Adrenal gland (tissue), 19 donors: ENCODE measurements at places on chromosomes 5 and 9. TPM values are rescaled to one million over a fixed set of nuclear protein-coding genes. Genes with fewer than 3 reads are reported as not detected.

Gene SLC28A3
- total RNA-seq = not detected

- no peak overlapping the region for H3K4me3 ChIP-seq
- no peaks in the 10 kb centered on the region for H3K27me3 ChIP-seq
- H3K36me3 ChIP-seq = peaks cover 68% of the 10 kb centered on the region
- H3K27ac ChIP-seq = no peak overlapping the region
- DNase-seq = peak; percentile 47
Measured at GRCh38 chr9:37430841-37431597, 8.5 kb downstream of the GRHPR start.

DNA sequence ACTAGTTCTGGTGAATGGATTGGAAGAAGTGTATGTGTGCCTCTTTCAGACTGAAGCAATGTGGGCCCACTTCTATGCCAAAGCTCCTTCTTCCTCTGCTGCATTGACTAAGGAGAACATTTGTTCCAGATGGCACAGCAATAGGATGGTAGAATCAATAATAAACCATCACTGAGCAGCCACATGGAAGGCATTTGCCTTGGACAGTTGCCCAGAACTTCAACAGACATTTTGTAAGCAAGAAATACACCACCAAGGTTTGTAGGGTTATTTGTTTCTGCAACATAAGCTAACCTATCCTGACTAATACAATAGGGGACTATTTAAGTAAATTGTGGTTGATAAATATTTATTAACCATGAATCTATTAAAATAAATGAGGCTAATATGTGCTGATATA is 37.7 kb upstream of the CSNK1G3 start:
- no peaks in the 10 kb centered on the region for H3K27me3 ChIP-seq
- no peaks in the 10 kb centered on the region for H3K4me1 ChIP-seq
- no peaks in the 10 kb centered on the region for H3K36me3 ChIP-seq
- no peak overlapping the region for H3K27ac ChIP-seq

DNA sequence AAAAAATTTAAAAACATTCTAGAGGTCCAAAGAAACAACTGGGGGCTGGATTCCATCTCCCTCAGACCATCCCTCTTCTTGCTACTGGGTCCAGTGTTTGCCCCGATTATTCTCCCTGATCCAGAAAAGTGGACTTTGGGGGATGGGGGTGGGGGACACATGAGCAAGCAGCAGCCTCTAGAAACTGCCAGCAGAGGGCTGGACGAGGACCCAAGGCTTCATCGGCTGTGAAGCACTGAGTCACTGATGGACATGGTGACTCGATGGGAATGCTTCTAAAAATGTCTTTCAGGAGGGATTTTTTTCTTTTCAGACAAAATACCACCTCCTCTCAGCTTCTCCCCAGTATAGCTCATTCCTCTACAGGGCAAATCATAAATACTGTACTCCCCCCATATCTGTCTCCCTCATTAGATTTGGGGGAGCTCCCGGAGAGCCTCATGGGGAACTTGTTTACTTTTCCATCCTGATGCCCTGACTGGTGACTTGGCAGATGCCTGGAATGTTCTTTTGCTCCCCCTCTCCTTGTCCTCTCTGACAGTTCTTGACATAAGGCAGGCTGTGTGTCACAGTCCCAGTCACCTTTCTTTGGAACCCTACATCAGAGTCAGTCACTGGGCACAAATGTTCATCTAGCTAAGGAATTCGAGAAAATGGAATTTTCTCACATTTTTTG is 67.2 kb upstream of the STC2 start:
- peak; percentile 31 for DNase-seq
- H3K27me3 ChIP-seq = no peaks in the 10 kb centered on the region
- no peak overlapping the region for H3K27ac ChIP-seq

Gene GABRG2
- total RNA-seq = not detected

DNA sequence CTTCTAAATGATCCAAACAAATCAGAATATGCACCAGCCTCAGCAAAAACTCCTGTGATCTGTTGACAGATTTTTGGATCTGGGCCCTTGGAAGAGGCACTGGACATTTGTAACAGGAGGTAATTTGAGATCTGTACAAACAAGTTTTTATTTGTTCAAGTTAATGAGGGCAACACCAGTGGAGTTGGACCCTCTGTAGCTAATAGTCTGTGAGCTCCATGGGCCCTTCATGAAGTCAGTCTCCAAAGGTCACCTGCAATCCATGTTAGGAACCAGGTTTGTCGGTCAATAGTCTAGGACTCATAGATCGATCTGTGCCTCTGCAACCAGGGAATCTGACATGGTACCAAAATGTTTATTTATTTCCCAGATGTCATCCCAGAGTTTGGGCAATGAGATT is 40.9 kb downstream of the PAM start:
- H3K27ac ChIP-seq = peak overlapping the region; percentile 59
- no peak for DNase-seq
- peaks cover 3% of the 10 kb centered on the region for H3K4me1 ChIP-seq
- no peaks in the 10 kb centered on the region for H3K36me3 ChIP-seq
- H3K27me3 ChIP-seq = no peaks in the 10 kb centered on the region

DNA sequence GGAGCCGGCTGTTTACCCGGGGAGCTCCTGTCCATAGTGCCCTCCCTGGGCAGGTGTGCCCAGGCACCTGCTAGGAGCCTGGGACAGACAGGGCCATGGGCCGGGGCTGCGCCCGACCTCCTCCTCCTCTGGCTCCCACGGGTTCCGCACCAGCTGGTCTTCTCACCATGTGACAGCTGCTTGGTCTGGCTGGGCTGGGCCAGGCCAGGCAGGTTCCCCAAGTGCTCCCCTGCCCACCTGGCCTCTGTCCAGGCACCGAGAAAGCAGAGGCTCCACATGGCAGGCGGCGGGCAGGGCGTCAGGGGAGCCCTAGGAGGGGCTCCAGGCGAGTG is 60.0 kb downstream of the OLFM1 start:
- H3K27ac ChIP-seq = no peak overlapping the region
- DNase-seq = no peak
- no peaks in the 10 kb centered on the region for H3K36me3 ChIP-seq
- no peak overlapping the region for H3K4me3 ChIP-seq

DNA sequence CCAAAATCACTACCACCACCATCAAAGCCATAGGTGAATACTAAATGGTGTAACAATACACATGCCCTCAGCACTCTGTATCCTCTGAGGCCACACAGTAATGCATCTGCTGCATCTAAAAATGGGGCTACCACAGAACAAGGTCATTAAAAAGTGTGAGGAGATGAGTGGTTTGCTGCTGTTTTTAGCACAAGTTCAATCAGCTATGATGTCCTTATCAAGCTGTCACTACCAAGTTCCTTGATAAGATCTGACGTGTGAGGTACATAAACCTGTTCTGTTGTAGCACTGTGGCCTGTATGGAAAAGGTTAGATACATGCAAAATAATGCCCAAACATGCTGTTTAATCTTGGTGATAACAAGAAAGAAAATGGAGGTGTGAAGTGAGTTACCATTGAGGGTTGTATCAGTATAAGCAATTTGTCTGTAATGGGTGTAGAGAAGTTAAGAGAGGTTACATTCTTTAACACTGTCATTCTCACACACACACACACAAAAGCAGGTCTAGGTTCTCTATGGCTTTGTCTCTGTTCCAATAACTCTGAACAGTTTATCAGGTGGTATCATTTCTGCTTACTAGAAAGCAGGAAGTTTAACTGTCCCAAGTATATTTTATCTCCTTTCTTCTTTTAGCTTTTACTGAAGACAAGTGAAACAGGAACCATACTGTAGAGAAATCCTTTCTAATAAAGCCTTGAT is 252.9 kb downstream of the CWC27 start:
- H3K4me1 ChIP-seq = no peaks in the 10 kb centered on the region
- no peak overlapping the region for H3K4me3 ChIP-seq
- H3K27ac ChIP-seq = no peak overlapping the region
- no peaks in the 10 kb centered on the region for H3K36me3 ChIP-seq
- no peaks in the 10 kb centered on the region for H3K27me3 ChIP-seq
- DNase-seq = no peak

Gene CYLC2
- total RNA-seq = not detected

- DNase-seq = no peak
- no peak overlapping the region for H3K4me3 ChIP-seq
- H3K27ac ChIP-seq = no peak overlapping the region
- H3K27me3 ChIP-seq = no peaks in the 10 kb centered on the region
- peaks cover 14% of the 10 kb centered on the region for H3K4me1 ChIP-seq
- H3K36me3 ChIP-seq = no peaks in the 10 kb centered on the region
Measured at GRCh38 chr5:54294097-54294667, 16.2 kb downstream of the ARL15 start.

DNA sequence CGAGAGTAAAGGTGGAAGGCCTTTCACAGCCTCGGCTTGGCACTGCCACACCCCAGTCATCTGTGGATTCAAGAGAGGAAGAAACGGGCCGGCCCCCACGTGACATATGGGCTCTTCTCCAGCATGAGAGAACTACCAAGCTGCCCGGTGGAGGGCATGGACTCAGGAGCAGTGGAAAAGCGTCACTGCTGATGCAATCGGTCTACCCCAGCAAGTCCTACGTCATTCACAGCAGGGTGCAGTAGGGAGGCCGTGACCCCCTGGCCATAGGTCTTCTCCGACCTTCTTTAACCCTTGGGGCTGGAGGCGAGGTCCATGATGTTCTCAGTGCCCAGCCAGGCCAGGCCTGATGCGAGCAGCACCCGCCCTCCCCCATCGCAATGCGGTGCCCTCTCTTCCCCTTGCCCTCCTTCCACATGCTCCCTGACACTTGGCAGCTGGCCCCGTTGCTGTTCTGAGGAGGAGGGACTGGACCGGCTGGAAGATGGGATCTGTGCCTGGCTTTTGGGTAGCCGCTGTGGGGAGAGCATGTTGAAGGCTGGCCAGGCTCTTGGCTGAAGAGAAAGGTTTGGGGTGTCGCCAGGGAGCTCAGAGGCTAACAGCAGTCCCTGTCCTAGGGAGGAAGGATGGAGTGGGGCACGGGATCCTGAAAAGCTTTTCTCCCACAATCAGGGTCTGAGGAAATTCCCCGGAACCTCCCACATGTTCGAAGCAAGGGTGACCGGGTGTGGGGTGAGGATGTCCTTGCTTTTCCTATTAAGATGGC is 89.8 kb downstream of the LIFR start:
- H3K36me3 ChIP-seq = no peaks in the 10 kb centered on the region
- no peaks in the 10 kb centered on the region for H3K27me3 ChIP-seq

Gene SHOC1
- total RNA-seq = 5.0 TPM

- no peak for DNase-seq
- H3K36me3 ChIP-seq = no peaks in the 10 kb centered on the region
- no peaks in the 10 kb centered on the region for H3K4me1 ChIP-seq
Measured at GRCh38 chr5:15763754-15764153, 263.8 kb downstream of the FBXL7 start.

- H3K27me3 ChIP-seq = no peaks in the 10 kb centered on the region
- H3K4me1 ChIP-seq = no peaks in the 10 kb centered on the region
- H3K36me3 ChIP-seq = no peaks in the 10 kb centered on the region
- H3K4me3 ChIP-seq = no peak overlapping the region
Measured at GRCh38 chr5:59661954-59662615, 231.4 kb downstream of the PDE4D start.

- H3K27me3 ChIP-seq = no peaks in the 10 kb centered on the region
- no peak overlapping the region for H3K4me3 ChIP-seq
- H3K27ac ChIP-seq = no peak overlapping the region
- DNase-seq = no peak
Measured at GRCh38 chr9:120891245-120891883, 14.4 kb upstream of the PHF19 start.

Gene CBY3
- total RNA-seq = 0.11 TPM

GRCh38 chr5:169637549-169638121 is 560 bp downstream of the DOCK2 start:
- H3K4me3 ChIP-seq = no peak overlapping the region
- no peaks in the 10 kb centered on the region for H3K4me1 ChIP-seq
- peaks cover 16% of the 10 kb centered on the region for H3K27me3 ChIP-seq
- no peak for DNase-seq
- no peaks in the 10 kb centered on the region for H3K36me3 ChIP-seq
- H3K27ac ChIP-seq = peak overlapping the region; percentile 34

Gene C9orf50
- not detected for total RNA-seq

GRCh38 chr5:172439785-172440477 is 14.4 kb downstream of the SH3PXD2B start:
- H3K27me3 ChIP-seq = no peaks in the 10 kb centered on the region
- peaks cover 49% of the 10 kb centered on the region for H3K4me1 ChIP-seq
- DNase-seq = peak; percentile 37
- no peak overlapping the region for H3K4me3 ChIP-seq

DNA sequence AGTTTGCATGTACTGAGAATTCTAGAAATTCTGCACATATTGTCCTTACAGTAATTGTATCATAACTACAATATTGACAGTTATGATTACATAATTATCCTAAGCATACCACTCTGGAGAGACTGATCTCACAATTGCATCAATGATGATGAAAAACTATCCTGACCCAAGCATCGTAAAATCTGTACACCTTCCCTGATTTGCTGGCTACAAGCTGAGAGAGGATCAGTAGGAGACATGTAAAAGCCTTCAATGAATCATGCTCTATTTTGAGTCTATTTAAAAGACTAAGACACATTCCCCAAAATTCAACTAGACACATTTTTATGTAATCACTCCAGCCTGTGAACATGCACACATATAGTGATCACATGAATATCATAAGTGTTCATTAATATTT is 1833.8 kb downstream of the EFNA5 start:
- H3K27me3 ChIP-seq = no peaks in the 10 kb centered on the region
- DNase-seq = no peak
- H3K36me3 ChIP-seq = no peaks in the 10 kb centered on the region
- H3K4me1 ChIP-seq = no peaks in the 10 kb centered on the region
- H3K27ac ChIP-seq = no peak overlapping the region

DNA sequence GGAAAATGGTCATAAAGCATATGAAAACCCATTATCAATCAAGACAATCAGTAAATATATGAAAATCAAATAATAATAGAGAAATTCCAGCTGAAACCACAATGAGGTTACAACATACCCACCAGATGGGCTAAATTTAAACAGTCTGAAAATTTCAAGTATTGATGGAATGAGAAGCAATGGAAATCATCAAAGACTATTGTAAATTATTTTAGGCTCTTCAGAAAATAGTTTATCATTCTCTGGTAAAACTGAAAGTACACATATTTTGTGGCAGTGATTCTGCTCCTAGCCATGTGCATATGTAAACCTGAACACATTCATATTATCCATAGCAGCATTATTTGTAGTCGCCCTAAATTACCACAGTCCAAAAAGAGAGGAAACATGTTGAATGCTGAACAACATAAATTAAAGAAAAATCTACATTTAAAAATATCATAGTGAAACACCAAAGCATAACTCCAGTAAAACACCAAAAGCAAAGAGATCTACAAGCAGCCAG is 215.3 kb downstream of the PRELID2 start:
- no peaks in the 10 kb centered on the region for H3K36me3 ChIP-seq
- DNase-seq = no peak
- no peak overlapping the region for H3K27ac ChIP-seq
- no peak overlapping the region for H3K4me3 ChIP-seq
- H3K27me3 ChIP-seq = no peaks in the 10 kb centered on the region
- H3K4me1 ChIP-seq = no peaks in the 10 kb centered on the region

Gene GNA14
- 2.9 TPM for total RNA-seq

- H3K27ac ChIP-seq = peak overlapping the region; percentile 89
- H3K4me1 ChIP-seq = peaks cover 24% of the 10 kb centered on the region
- H3K36me3 ChIP-seq = peaks cover 31% of the 10 kb centered on the region
- H3K4me3 ChIP-seq = peak overlapping the region; percentile 96
- no peaks in the 10 kb centered on the region for H3K27me3 ChIP-seq
Measured at GRCh38 chr5:177304392-177305119, 957 bp downstream of the PRELID1 start.

GRCh38 chr9:14132775-14133174 is 181.2 kb downstream of the NFIB start:
- H3K27me3 ChIP-seq = no peaks in the 10 kb centered on the region
- H3K4me1 ChIP-seq = no peaks in the 10 kb centered on the region
- H3K4me3 ChIP-seq = no peak overlapping the region
- no peak overlapping the region for H3K27ac ChIP-seq
- no peaks in the 10 kb centered on the region for H3K36me3 ChIP-seq
- DNase-seq = no peak

Gene C1QTNF2
- not detected for total RNA-seq
